Mesothelial cell of epicardium (in vitro differentiated cells): ENCODE measurements at places on chromosomes 16 and 17. TPM values are rescaled to one million over a fixed set of nuclear protein-coding genes. Genes with fewer than 3 reads are reported as not detected.

Gene NEUROD2
- 0.09 TPM in 1 of 3 replicates, not detected in the others for total RNA-seq

DNA sequence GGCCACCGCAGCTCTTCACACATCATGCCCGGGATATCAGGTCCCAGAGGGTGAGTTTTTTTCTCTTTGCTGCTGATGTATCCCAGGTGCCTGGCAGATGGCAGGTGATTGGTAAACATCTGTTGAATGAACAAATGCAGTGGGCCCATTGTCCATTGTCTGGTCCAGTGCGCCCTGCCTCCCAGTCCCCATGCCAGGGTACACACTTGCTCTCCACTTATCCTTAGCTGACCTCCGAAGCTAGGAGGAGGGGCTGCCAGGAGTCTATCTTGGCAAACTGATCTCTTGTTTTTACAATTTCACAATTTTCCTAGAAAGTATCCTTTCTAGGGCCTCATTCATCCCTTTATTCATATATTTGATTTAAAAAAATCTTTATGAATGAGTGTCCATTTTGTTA lies 196.0 kb downstream of the RAB11FIP4 start:
- no peak overlapping the region for H3K4me3 ChIP-seq
- no peaks in the 10 kb centered on the region for H3K4me1 ChIP-seq
- no peak overlapping the region for H3K27ac ChIP-seq
- no peaks in the 10 kb centered on the region for H3K27me3 ChIP-seq
- DNase-seq = no peak

DNA sequence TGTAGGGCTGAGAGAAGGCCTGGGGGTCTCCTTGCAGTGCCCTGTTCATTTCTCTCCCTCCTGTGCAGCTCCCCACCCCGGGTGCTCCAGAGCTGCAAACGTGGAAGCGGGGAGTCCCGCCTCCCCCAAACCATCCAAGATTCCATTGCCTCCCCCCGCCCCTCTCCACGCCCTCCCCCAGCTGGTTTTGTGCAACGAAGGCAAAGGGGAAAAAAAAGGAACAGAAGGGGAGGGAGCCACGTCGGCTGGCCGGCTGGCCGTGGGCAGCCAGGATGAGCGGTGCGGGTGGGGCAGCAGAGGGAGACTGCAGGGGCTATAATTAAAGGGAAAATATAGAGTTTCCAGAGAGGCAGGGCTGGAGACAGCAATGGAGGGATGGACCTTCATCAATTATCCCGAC lies 1.7 kb upstream of the COL1A1 start:
- peak overlapping the region; percentile 87 for H3K27ac ChIP-seq
- peaks cover 76% of the 10 kb centered on the region for H3K4me1 ChIP-seq
- DNase-seq = no peak
- peak overlapping the region; percentile 85 for H3K4me3 ChIP-seq
- H3K27me3 ChIP-seq = peaks cover 16% of the 10 kb centered on the region

Gene TM4SF5
- total RNA-seq = not detected in 3 replicates

Gene RNF157
- total RNA-seq = 6.8 to 8.0 TPM (median 7.8 TPM) in 3 replicates

- peak; percentile 77 for DNase-seq
- no peaks in the 10 kb centered on the region for H3K27me3 ChIP-seq
- H3K4me3 ChIP-seq = peak overlapping the region; percentile 82
- H3K27ac ChIP-seq = peak overlapping the region; percentile 82
- no peaks in the 10 kb centered on the region for H3K36me3 ChIP-seq
Observed at GRCh38 chr17:67378454-67379250, 1.6 kb downstream of the PITPNC1 start.

- no peak overlapping the region for H3K4me3 ChIP-seq
- no peaks in the 10 kb centered on the region for H3K36me3 ChIP-seq
- H3K27me3 ChIP-seq = no peaks in the 10 kb centered on the region
- no peak overlapping the region for H3K27ac ChIP-seq
- peaks cover 12% of the 10 kb centered on the region for H3K4me1 ChIP-seq
- peak; percentile 27 for DNase-seq
Observed at GRCh38 chr16:19389246-19389645, 28.4 kb upstream of the TMC5 start.

DNA sequence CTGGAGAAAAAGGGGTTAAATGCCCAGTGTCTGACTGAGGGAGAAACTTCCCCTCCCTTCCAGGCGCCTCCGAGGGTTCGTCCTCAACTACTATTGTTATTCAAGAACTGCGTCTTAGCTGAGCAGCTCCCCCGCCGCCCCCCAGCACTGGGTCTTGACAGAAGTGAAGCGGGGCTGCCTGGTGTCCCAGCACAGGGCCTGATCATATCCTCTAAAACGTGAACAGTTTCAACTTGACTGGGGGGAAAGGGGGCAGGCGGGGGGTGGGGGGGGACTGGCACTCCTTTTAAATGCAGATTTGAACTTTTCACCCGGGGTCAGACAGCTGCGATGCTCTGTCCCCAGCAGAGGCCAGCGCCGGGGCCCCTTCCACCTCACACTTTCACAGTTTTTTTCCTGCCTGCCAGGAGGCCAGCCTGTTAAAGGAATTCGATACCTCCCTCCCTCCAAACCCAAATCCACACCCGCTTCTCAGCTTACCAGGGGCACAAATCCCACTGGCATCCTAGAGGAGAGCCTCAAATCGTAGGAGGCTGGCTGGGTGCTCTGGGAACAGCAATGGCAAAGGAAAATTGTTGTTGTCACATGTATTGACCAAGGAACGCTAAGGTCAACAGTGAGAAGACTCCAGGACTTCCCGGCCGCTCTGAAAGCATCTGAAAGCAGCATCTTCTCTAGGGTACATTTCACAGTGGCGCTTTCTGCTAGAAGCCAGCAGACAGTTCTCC lies 14.5 kb downstream of the ZFHX3 start:
- H3K27ac ChIP-seq = peak overlapping the region; percentile 100
- no peaks in the 10 kb centered on the region for H3K36me3 ChIP-seq
- DNase-seq = no peak

DNA sequence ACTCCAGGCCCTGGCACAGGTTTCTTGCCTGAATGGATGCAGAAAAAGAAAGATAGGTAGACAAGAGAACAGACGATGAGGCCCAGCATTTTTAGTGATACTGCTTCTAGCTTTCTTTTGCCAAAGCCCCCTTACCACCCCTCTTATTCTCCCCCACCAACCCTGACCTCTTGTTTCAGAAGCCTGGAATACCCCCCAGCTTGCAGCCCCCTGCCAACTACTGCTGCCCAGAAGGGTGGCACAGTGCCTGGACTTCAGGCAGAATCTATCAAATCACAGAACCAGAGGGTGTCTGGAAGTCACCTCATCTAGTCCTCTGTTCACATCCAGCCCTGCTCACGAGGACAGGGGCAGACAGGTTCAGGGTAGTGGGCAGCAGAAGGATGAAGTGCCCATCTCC lies 35.6 kb downstream of the NEUROD2 start:
- peak overlapping the region; percentile 51 for H3K4me3 ChIP-seq
- no peak for DNase-seq
- H3K27me3 ChIP-seq = peaks cover 21% of the 10 kb centered on the region
- H3K27ac ChIP-seq = no peak overlapping the region

- DNase-seq = no peak
- peaks cover 9% of the 10 kb centered on the region for H3K36me3 ChIP-seq
- H3K27ac ChIP-seq = peak overlapping the region; percentile 72
- H3K4me1 ChIP-seq = peaks cover 12% of the 10 kb centered on the region
- no peak overlapping the region for H3K4me3 ChIP-seq
Observed at GRCh38 chr17:29433541-29433940, 43.4 kb downstream of the TAOK1 start.

DNA sequence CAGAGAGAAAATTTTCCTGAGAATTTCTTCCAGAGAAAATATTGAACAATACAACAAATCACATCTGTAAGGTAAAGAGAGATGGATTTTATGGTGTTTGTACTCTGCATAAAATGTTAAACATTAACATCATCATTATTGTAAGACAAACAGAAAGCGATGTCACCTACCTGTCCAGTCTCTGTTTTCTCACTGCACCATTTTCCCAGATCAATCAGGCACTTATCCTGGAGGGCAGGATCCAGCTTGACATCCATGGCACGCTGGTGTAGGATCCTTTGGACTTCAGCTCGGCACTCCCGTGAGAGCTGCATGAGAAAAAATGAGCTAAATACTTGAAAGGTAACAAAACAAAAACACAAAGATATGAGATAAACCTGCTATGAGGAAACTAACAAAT lies 55.9 kb upstream of the CLEC18B start:
- H3K36me3 ChIP-seq = peaks cover 34% of the 10 kb centered on the region
- H3K27ac ChIP-seq = no peak overlapping the region
- H3K4me1 ChIP-seq = peaks cover 18% of the 10 kb centered on the region
- H3K4me3 ChIP-seq = no peak overlapping the region

GRCh38 chr16:89409161-89409711 lies 81.1 kb downstream of the ANKRD11 start:
- H3K4me3 ChIP-seq = no peak overlapping the region
- peak overlapping the region; percentile 44 for H3K27ac ChIP-seq
- H3K27me3 ChIP-seq = no peaks in the 10 kb centered on the region
- peaks cover 78% of the 10 kb centered on the region for H3K4me1 ChIP-seq
- DNase-seq = no peak

DNA sequence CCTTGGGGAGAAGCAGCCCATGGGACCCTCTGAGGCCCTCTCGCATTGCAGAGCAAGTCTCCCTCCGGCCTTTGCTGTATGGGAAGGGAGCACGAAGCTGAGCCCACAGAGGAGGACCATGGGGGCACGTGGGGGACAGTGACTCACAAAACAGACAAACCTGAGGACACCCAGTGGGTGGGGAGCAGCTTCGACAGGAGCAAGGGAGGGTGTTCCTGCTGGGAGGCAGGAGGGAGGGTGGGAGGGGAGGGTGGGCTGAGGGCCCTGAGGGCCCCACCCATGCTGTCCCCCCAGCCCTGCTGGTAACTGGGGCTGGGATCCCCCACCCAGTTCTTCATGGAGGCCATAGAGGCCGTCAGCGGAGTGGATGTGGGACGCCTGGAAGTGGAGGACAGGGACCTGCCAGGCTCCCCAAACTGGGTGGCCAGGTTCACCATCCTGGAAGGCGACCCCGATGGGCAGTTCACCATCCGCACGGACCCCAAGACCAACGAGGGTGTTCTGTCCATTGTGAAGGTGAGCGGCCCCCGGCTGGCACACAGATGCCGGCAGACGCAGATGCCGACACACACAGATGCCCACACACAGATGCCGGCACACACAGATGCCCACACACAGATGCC lies 12.5 kb downstream of the SLC22A31 start:
- no peak overlapping the region for H3K27ac ChIP-seq
- H3K4me1 ChIP-seq = no peaks in the 10 kb centered on the region
- H3K36me3 ChIP-seq = no peaks in the 10 kb centered on the region
- no peak for DNase-seq

Gene VTN
- 0.47 to 0.51 TPM (median 0.50 TPM) in 3 replicates for total RNA-seq

DNA sequence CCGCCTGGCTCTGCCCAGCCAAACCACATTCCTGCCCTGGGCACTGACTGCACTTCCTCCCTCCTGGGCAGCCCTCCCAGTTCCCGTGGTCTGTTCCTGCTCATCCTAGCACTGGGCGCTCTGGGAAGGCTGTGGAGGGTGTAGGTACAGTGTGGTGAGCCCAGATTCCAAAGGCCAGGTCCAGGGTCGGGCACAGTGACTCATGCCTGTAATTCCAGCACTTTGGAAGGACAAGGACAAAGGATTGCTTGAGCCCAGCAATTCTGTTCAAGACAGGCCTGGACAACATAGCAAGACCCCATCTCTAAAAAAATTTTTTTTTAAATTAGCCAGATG lies 30.6 kb downstream of the C16orf74 start:
- H3K27ac ChIP-seq = no peak overlapping the region
- no peaks in the 10 kb centered on the region for H3K36me3 ChIP-seq
- H3K27me3 ChIP-seq = peaks cover 8% of the 10 kb centered on the region
- peaks cover 17% of the 10 kb centered on the region for H3K4me1 ChIP-seq
- no peak overlapping the region for H3K4me3 ChIP-seq

DNA sequence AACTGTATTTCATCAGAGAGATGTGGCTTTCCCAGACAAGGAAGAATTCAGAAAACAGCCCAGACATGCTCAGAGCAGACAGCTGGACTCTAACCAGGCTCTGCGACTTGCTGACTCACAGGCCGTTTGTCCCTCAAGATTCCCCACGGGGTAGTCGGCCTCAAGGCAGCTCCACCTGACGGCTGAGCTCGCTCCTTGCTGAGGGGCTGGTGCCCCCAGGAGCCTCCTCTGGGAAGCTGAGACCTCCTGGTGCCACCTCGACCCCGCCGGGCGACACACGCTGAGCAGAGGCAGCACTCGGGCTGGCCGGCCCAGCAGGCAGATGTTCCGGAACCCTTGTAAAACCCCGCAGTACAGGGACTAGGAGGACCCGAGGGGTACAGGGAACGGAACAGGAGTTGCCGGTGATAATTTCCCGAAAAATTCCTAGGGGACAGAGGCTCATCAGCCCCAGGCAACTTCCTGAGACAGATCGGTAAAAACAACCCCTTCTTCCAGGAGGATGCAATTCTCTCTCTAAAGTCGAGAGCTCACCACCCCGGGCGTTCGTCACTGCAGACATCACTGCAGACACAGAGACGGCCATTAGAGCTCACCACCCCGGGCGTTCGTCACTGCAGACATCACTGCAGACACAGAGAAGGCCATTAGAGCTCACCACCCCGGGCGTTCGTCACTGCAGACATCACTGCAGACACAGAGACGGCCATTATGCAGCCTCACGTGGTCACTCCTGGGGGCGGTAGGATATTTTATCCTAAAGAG lies 19.9 kb downstream of the RPH3AL start:
- H3K4me1 ChIP-seq = peaks cover 63% of the 10 kb centered on the region
- no peak for DNase-seq
- peaks cover 2% of the 10 kb centered on the region for H3K27me3 ChIP-seq
- peak overlapping the region; percentile 62 for H3K27ac ChIP-seq
- H3K36me3 ChIP-seq = no peaks in the 10 kb centered on the region
- no peak overlapping the region for H3K4me3 ChIP-seq

Gene AATK
- total RNA-seq = 14.8 to 17.3 TPM (median 15.2 TPM) in 3 replicates

Gene SLC2A4
- 1.6 to 1.8 TPM (median 1.6 TPM) in 3 replicates for total RNA-seq

DNA sequence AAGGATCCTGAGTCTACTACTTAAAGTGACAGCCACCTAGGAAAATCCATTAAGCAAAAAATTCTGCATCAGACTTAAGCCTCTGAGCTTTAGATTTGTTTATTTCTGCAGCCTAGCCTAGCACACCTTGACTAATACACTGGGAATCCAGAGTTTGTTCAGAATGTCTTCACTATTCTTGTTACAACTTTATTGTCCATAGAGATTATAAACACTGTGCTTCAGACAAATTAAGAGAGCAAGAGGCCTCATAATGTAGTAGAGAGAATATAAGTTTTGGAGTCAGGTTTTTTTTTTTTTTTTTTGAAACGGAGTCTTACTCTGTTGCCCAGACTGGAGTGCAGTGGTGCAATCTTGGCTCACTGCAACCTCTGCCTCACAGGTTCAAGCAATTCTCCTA lies 8.9 kb upstream of the THUMPD1 start:
- no peak for DNase-seq
- no peak overlapping the region for H3K27ac ChIP-seq
- no peaks in the 10 kb centered on the region for H3K4me1 ChIP-seq
- peaks cover 26% of the 10 kb centered on the region for H3K36me3 ChIP-seq
- H3K27me3 ChIP-seq = no peaks in the 10 kb centered on the region
- H3K4me3 ChIP-seq = no peak overlapping the region

- H3K36me3 ChIP-seq = peaks cover 5% of the 10 kb centered on the region
- DNase-seq = no peak
- no peaks in the 10 kb centered on the region for H3K4me1 ChIP-seq
- H3K4me3 ChIP-seq = no peak overlapping the region
- H3K27me3 ChIP-seq = peaks cover 3% of the 10 kb centered on the region
- no peak overlapping the region for H3K27ac ChIP-seq
Observed at GRCh38 chr17:57838857-57839570, 10.8 kb downstream of the MRPS23 start.
